Chondrocyte (in vitro differentiated cells): ENCODE measurements at places on chromosomes 7 and 10. TPM values are rescaled to one million over a fixed set of nuclear protein-coding genes. Genes with fewer than 3 reads are reported as not detected.
A peak's percentile ranks its signal among the peaks of the same experiment; 100 is the strongest.

Gene IL2RA
- not detected in 3 replicates for total RNA-seq

Gene TMEM139
- not detected in 3 replicates for total RNA-seq

Gene TUBB8
- 0.22 TPM in 1 of 3 replicates, not detected in the others for total RNA-seq

Gene CDNF
- total RNA-seq = 0.32 to 1.9 TPM (median 0.69 TPM) in 3 replicates

Gene CTNNA3
- 0.64 to 1.5 TPM (median 0.92 TPM) in 3 replicates for total RNA-seq

Gene ARHGEF5
- total RNA-seq = 2.6 to 7.3 TPM (median 7.2 TPM) in 3 replicates

Gene DNAJC12
- total RNA-seq = 4.5 to 10.2 TPM (median 5.0 TPM) in 3 replicates

Gene HOXA3
- 9.3 to 12.1 TPM in 2 of 3 replicates, not detected in the other for total RNA-seq

DNA sequence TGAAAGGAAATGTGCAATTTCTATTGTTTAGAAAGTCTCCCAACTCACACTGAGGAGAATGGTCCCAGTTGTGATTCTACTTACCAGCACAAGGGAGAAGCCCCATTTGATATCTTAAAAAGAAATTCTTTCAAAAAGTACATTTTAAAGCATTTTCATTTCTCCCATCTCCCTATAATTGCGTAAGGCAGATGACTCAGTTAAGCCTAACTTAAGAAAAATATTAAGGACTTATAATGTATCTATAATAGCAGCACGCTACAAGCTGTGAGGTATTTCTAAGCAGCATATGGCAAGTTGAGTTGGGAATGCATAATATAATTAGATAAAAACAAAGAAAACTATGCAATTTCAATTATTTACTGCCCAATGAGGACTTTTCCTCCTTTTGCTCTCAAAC, 8.5 kb upstream of the NRCAM start:
- no peak overlapping the region for H3K4me3 ChIP-seq
- peaks cover 2% of the 10 kb centered on the region for H3K27me3 ChIP-seq
- H3K4me1 ChIP-seq = peaks cover 5% of the 10 kb centered on the region

DNA sequence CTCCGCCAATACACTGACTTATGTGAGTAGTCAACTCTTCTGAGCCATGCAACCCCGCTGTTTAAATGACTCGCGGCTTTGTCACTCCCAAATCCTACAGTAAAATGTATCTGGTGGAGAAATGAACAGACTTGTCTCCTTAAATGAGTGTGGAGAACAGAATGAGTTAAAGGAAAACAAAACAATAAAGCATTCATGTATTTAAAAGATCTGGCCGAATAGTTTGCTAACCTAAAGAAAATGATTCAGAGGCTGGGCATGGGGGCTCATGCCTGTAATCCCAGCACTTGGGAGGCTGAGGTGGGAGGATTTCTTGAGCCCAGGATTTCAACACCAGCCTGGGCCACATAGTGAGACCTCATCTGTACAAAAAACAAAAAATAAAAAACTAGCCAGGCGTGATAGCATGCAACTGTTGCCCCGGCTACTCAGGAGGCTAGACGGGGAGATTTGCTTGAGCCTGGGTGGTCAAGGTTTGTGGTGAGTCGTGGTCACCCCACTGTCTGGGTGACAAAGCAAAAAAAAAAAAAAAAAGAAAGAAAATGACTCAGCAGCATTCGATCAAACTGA, 86.5 kb upstream of the PFKP start:
- peak overlapping the region; percentile 60 for H3K4me3 ChIP-seq
- peak overlapping the region; percentile 88 for H3K27ac ChIP-seq
- no peaks in the 10 kb centered on the region for H3K27me3 ChIP-seq
- H3K36me3 ChIP-seq = no peaks in the 10 kb centered on the region

DNA sequence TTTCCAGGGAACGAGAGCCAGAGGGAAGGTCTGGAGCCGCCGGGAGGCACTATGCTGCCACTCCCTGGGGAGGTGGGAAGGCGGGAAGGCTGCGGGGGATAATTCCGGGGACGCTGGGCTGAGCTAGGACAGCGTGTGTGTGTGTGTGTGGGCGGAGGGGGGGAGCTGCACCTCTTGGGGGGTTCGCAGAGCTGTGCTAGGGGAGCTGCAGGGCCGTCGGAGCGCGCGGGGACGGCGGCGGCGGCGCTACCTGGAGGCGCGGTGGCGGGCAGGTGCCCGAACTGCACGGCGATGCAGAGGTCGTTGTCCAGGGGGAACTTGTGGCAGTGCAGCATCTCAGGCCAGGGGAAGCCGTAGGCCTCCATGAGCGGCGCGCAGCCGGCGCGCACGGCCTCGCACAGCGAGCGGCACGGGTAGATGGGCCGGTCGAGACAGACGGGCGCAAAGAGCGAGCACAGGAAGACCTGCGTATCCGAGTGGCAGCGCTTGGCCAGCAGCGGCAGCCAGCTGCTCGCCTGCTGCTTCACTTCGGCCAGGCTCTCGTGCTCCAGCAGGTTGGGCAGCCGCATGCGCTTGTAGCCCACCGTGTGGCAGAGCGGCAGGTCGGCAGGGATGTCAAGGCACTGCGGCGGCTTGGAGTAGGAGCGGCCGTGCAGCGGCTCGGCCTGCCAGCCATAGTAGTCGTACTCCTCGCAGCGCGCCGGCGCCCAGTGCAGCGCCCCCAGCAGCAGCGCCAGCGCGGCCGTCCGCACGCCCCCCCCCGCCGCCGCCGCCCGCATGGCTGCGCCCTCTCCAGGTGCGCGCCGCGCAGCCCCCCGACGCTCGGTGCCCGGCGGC, 526 bp downstream of the SFRP5 start:
- peaks cover 46% of the 10 kb centered on the region for H3K27me3 ChIP-seq
- no peaks in the 10 kb centered on the region for H3K36me3 ChIP-seq
- H3K4me3 ChIP-seq = peak overlapping the region; percentile 77

GRCh38 chr7:101803203-101804087, 14.0 kb upstream of the CUX1 start:
- H3K36me3 ChIP-seq = no peaks in the 10 kb centered on the region
- H3K4me1 ChIP-seq = peaks cover 8% of the 10 kb centered on the region
- H3K27me3 ChIP-seq = peaks cover 47% of the 10 kb centered on the region

DNA sequence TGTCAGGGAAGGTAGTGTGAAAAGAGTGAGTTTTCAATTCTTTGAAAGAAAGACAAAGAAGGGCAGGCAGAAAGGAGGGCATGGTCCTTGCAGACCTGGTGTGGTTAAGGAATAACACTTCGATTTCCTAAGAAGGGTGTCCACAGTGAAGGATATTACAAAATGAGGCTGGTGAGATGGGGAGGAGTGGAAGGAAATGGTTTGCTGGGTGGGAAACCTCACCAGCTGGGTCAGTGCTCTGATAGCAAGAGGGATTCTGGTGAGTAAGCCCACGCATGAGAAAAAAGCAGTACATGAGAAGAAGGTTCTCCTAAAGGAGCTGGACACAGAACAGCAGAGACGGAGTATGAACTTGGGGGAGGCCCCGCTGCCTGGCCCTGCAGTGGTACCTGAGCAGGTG, 230.6 kb upstream of the PLXNA4 start:
- H3K27me3 ChIP-seq = no peaks in the 10 kb centered on the region
- H3K4me1 ChIP-seq = no peaks in the 10 kb centered on the region
- no peak overlapping the region for H3K27ac ChIP-seq

GRCh38 chr7:115232041-115232440, 310.1 kb downstream of the MDFIC start:
- H3K4me1 ChIP-seq = peaks cover 9% of the 10 kb centered on the region
- DNase-seq = no peak
- no peak overlapping the region for H3K4me3 ChIP-seq
- H3K36me3 ChIP-seq = no peaks in the 10 kb centered on the region
- H3K27me3 ChIP-seq = no peaks in the 10 kb centered on the region

DNA sequence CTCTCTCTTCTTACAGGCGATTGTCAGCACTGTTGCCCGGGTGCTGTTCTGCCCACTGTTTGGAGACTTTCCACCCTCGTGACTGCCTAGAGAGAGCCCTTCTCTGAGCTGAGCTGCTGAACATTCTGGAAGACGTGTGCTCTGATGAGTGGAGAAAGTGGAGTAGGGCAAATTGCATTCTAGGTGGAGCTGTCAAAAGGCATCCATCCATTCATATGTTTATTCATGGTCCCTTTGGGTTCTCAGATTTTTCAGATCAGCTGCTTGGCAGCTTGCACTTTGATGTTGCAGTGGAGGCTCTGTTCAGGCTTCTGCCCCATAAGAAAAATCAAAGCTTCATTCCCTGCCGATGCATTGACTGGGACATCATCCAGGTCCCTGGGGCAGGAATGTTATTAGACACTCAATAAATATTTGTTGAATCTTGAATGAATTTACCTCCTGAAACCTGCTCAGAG, 120.7 kb upstream of the EEPD1 start:
- H3K4me3 ChIP-seq = no peak overlapping the region
- peaks cover 30% of the 10 kb centered on the region for H3K27me3 ChIP-seq
- no peak for DNase-seq
- peaks cover 28% of the 10 kb centered on the region for H3K4me1 ChIP-seq
- no peaks in the 10 kb centered on the region for H3K36me3 ChIP-seq
- H3K27ac ChIP-seq = no peak overlapping the region

DNA sequence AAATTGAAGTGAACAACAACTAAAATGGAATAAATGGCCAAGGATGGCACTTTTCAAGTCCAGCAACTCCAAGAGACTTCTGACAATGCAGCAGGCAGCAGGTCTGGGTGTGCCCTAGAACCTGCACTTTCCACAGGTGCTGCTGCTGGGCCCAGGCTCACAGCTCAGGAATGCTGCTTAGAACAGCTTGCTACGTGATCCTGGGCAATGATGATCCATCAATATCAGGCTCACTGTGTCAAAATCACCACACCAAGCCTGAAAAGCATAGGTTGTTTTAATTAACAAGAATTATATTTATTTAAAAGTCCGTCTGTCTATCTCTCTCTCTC, 148.4 kb downstream of the TNS3 start:
- no peak overlapping the region for H3K4me3 ChIP-seq
- H3K4me1 ChIP-seq = peaks cover 41% of the 10 kb centered on the region
- peaks cover 24% of the 10 kb centered on the region for H3K36me3 ChIP-seq
- no peak for DNase-seq
- H3K27ac ChIP-seq = peak overlapping the region; percentile 64
